Left colon (tissue), 2 donors: ENCODE measurements at places on chromosomes 12 and 14. TPM values are rescaled to one million over a fixed set of nuclear protein-coding genes. Genes with fewer than 3 reads are reported as not detected.

GRCh38 chr12:113604666-113605065, 133.0 kb upstream of the LHX5 start:
- no peak for DNase-seq

The OTOGL gene
- 0.47 TPM for total RNA-seq

The EML1 gene
- 14.5 TPM for total RNA-seq

DNA sequence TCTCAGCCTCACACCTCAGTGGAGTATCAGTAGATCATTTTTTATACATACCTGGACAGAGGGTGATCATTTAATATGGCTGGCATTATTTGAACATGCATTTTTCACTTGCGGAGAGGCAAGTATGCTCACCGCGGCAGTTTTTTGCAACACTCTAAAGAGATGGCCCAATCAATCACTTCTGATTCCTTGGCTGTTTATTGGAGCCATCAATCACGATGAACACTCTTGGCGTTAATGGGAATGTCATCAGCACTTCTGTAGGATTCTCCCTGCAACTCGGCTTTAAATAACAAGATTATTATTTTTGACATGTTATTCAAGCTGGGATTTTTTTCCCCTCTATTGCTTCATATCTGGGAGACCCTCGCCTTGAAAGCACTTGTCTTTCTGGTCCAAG, 46.9 kb upstream of the SLC24A4 start:
- no peak for DNase-seq

- DNase-seq = no peak
These were observed 26.2 kb downstream of the UBE3B start for GRCh38 chr12:109503611-109504010.

The COX8C gene
- not detected for total RNA-seq

- no peak for DNase-seq
These were observed 105.9 kb downstream of the MED13L start for GRCh38 chr12:116171549-116171948.

DNA sequence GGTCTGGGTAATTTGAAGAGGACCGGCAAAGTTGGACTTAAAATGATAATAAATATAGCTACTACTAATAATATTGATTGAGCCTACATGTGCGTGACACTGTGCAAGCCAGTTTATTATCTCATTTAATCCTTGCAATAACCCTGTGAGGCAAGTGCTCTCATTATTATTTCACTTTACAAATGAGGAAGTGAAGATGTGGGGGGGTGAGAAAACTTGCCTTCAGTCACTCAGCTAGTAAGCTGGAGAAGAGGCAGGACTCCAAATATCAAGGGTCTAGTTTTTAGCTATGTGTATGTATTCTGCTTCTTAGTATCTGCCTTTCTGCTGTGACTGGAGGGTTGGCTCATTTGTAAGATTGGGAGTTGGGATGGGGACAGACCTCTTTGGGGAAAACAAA, 39.2 kb downstream of the NPAS3 start:
- DNase-seq = no peak

GRCh38 chr14:75048101-75048500, 3.2 kb downstream of the MLH3 start:
- no peak for DNase-seq
